ENCODE measurements at places on chromosomes 1 and 21. TPM values are rescaled to one million over a fixed set of nuclear protein-coding genes. Genes with fewer than 3 reads are reported as not detected.
A peak's percentile ranks its signal among the peaks of the same experiment; 100 is the strongest.

The UFC1 gene
- total RNA-seq, result 155 TPM

The LAD1 gene
- not detected for total RNA-seq

The VSIG8 gene
- total RNA-seq, result not detected

The LRRN2 gene
- total RNA-seq, result 0.10 TPM

The KRTAP7-1 gene
- not detected for total RNA-seq

The KIF17 gene
- total RNA-seq, result not detected

The CCDC181 gene
- not detected for total RNA-seq

- peaks cover 6% of the 10 kb centered on the region for H3K4me1 ChIP-seq
- H3K4me3 ChIP-seq, result no peak overlapping the region
- no peaks in the 10 kb centered on the region for H3K36me3 ChIP-seq
- H3K27me3 ChIP-seq, result no peaks in the 10 kb centered on the region
- DNase-seq, result no peak
Observed at GRCh38 chr1:26023826-26024225, 2.3 kb downstream of the EXTL1 start.

- no peaks in the 10 kb centered on the region for H3K4me1 ChIP-seq
- H3K4me3 ChIP-seq, result no peak overlapping the region
- no peak overlapping the region for H3K27ac ChIP-seq
- no peaks in the 10 kb centered on the region for H3K27me3 ChIP-seq
- H3K36me3 ChIP-seq, result no peaks in the 10 kb centered on the region
Observed at GRCh38 chr21:28771790-28772501, 220.7 kb downstream of the LTN1 start.

DNA sequence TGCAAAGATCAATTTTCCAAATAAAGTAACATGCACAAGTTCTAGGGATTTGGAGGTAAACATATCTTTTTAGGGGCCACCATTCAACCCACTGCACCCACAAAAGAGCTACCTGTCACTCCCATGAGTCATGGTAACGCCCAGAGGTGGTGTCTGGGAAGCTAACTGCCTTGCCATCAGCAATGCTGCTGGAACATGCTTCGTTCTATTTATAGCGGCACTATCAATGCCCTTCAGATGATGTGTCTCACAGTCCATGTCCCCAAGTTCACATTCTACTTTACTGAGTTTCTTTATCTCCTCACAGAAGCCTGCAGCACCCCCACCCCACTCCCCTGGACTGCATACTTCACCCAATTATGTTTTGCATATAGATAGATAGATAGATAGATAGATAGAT, 95.4 kb downstream of the LPAR3 start:
- H3K27ac ChIP-seq, result no peak overlapping the region
- no peak overlapping the region for H3K4me3 ChIP-seq
- no peaks in the 10 kb centered on the region for H3K27me3 ChIP-seq
- H3K4me1 ChIP-seq, result no peaks in the 10 kb centered on the region

- peaks cover 5% of the 10 kb centered on the region for H3K27me3 ChIP-seq
- no peaks in the 10 kb centered on the region for H3K36me3 ChIP-seq
- H3K27ac ChIP-seq, result no peak overlapping the region
- H3K4me1 ChIP-seq, result no peaks in the 10 kb centered on the region
- no peak overlapping the region for H3K4me3 ChIP-seq
- DNase-seq, result no peak
Observed at GRCh38 chr21:36658926-36659325, 40.0 kb upstream of the SIM2 start.

DNA sequence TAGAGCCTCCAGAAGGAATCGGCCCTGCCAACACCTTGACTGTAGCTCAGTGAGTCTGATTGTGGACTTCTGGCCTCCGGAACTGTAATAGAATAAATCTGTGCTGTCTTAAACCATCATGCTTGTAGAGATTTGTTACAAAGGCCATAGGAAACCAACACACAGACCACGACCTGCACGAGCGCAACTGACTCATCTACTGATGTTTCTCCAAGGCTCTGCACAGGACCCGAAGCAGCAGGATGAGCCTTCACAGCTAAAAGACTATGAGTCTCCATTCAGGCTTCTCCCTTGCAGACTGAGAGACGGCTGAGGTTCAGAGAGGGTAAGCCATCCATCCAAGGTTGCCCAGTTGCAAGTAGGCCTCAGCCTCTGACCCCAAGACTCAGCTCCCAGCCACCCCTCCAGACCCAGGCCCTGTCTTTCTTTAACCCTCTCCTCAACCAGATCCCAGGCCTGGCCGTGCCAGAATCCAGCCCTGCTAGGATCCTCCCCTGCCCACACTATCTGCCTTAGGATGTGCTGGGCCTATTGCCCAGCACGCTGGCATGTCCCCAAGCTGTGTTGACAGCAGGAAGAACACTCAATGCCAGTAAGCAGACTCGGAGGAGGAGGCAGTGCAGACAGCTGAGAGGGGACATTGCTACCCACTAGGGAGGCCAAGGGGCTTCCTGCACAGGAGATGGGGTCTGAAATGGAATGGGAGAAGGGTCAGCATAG, 109.0 kb downstream of the HMGB4 start:
- H3K36me3 ChIP-seq, result no peaks in the 10 kb centered on the region
- H3K4me1 ChIP-seq, result no peaks in the 10 kb centered on the region
- H3K4me3 ChIP-seq, result no peak overlapping the region
- no peak overlapping the region for H3K27ac ChIP-seq
- no peak for DNase-seq

GRCh38 chr1:74010206-74010605, 187.8 kb downstream of the LRRIQ3 start:
- H3K27me3 ChIP-seq, result no peaks in the 10 kb centered on the region
- H3K4me1 ChIP-seq, result no peaks in the 10 kb centered on the region
- no peak overlapping the region for H3K4me3 ChIP-seq
- H3K27ac ChIP-seq, result no peak overlapping the region
- no peak for DNase-seq

DNA sequence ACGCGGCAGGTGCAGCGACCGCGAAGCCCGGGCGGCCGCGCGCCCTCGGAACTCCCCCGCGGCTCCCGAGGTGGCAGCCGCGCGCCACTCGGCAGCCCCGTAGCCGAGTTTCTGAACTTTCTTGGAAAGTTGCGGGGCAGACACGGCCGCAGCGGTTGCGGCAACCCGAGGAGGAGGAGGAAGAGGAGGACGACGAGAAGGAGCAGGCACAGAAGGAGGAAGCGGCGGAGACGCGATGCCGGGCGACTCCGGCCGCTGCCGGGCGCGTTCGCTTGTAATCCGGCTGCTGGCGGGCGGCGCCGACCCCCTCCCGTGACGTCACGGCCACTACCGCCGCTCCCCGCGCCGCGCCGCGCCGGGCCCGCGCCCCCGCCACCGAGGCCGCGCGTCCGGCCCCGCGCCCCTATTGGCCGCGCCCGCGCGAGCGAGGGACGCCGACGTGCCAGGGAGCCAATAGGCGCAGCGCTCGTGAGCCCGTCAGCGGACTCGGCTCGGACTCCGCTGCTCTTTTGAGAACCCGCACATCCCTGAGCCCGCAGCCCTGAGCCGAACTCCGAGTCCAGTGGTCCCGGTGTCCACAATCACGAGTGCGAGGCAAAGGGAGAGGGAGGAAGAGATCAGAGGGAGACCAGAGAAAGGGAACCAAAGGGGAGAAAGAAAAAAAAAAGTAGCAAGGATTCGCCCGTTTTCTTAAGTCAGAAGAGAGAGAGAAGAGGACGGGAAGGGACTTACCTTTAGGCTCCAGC, 736 bp upstream of the BARHL2 start:
- H3K4me1 ChIP-seq, result peaks cover 19% of the 10 kb centered on the region
- H3K36me3 ChIP-seq, result no peaks in the 10 kb centered on the region
- DNase-seq, result no peak

DNA sequence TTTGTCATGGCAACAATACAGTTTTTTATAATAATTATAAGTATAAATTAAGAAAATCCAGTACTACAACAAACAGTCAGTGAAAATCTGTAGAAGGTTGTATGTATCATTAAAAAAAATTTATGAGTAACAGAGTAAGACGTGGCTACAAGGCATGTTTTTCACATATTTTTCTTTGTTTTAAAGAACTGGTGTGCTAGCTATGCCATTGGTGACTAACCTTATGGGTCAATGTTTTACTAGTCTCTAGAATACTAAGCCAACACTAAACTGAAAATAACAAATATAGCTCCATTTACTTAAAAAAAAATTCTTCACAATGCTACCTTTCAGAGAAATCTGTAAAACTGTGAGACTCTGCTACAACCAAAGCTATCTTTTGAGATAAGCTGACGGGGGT, 261.5 kb downstream of the ADGRL2 start:
- no peak for DNase-seq
- no peaks in the 10 kb centered on the region for H3K4me1 ChIP-seq
- H3K4me3 ChIP-seq, result no peak overlapping the region
- no peak overlapping the region for H3K27ac ChIP-seq
- H3K27me3 ChIP-seq, result no peaks in the 10 kb centered on the region
- H3K36me3 ChIP-seq, result no peaks in the 10 kb centered on the region

- peaks cover 67% of the 10 kb centered on the region for H3K36me3 ChIP-seq
- no peaks in the 10 kb centered on the region for H3K4me1 ChIP-seq
- DNase-seq, result no peak
- no peak overlapping the region for H3K27ac ChIP-seq
- no peaks in the 10 kb centered on the region for H3K27me3 ChIP-seq
Observed at GRCh38 chr1:100075773-100076172, 57.0 kb downstream of the SASS6 start.

DNA sequence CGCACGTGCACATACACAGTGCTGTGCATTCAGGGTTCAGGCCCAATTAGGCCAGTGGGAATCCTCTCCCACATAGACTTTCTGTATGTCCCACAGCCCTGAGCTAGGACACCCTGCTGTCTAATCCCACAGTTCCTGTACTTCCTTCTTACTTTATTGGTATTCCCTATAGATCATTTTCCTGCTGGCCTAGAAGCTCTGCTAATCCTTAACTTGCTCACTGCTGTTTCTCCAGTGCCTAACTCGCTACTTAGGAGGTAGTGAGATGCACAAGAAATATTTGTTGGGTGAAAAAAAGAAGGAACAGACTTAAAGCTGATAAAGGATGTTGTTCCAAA, 34.1 kb upstream of the FHAD1 start:
- H3K27ac ChIP-seq, result no peak overlapping the region
- H3K4me3 ChIP-seq, result no peak overlapping the region
- DNase-seq, result no peak
- no peaks in the 10 kb centered on the region for H3K27me3 ChIP-seq
- peaks cover 4% of the 10 kb centered on the region for H3K4me1 ChIP-seq

DNA sequence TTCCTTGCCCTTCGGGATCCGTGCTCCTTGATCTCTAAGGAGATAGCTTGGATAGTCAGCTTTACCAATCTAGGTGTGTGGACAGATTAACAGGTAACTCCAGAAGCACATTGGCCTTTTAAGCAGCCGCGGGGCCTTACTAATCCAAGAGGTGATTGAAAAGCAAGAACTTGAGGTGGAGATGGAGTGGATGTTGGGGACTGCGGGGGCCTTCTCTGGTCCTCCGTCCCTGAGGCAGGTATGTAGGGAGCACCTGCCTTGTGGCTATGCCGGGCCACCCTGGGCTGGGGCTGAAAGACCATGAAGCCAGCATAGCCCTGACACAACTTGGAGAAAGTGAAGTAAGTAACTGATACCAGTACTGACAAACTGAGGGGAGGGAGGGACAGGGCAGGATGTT, 10.6 kb downstream of the SOX13 start:
- peaks cover 67% of the 10 kb centered on the region for H3K4me1 ChIP-seq
- no peak for DNase-seq
- H3K4me3 ChIP-seq, result no peak overlapping the region
- no peak overlapping the region for H3K27ac ChIP-seq
- no peaks in the 10 kb centered on the region for H3K27me3 ChIP-seq

DNA sequence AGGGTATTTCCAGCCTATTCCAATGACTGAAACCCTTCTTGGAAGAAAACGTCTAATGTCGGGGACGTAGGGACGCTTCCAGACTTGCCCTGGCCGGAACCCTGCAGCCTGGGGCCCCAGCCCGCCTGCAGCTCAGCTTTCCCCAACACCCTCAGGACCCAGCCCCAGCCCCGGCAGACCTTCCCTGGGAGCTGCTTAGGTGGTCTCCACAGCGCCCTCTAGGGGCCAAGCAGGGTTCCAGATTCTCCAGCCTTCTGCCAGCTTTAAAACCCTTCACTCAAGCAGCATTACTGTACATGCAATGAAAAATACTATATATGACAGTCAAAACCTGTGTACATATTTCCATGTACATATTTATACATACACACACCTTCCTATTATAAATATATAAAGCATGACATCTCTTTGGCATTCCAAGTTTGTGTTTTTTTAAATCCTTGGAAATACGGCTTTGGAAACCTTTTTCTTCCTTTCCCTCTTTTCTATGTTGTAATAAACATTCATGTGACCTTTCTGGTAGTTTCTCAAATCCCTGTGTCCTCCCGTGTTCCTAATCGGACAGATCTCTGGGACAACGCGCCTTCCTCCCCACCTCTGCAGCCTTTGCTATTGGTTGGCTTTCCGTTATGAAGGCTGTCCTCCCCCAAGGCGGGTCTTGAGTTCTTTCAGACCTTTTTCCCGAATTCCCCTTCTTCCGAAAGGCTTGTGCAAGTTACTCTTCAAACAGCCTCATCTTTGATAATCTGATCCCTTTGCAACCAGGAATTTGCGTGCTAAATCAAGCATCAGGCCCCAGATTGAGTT, 60.3 kb downstream of the STUM start:
- H3K27ac ChIP-seq, result no peak overlapping the region
- DNase-seq, result peak; percentile 59
- peaks cover 2% of the 10 kb centered on the region for H3K4me1 ChIP-seq
- H3K27me3 ChIP-seq, result no peaks in the 10 kb centered on the region
- no peak overlapping the region for H3K4me3 ChIP-seq

GRCh38 chr1:52360595-52360968, 5.4 kb downstream of the CC2D1B start:
- peaks cover 16% of the 10 kb centered on the region for H3K4me1 ChIP-seq
- H3K36me3 ChIP-seq, result peaks cover 77% of the 10 kb centered on the region
- no peaks in the 10 kb centered on the region for H3K27me3 ChIP-seq

- H3K4me1 ChIP-seq, result no peaks in the 10 kb centered on the region
- H3K27me3 ChIP-seq, result no peaks in the 10 kb centered on the region
- no peak overlapping the region for H3K27ac ChIP-seq
- no peaks in the 10 kb centered on the region for H3K36me3 ChIP-seq
- H3K4me3 ChIP-seq, result no peak overlapping the region
Observed at GRCh38 chr1:45385302-45385701, 45.1 kb upstream of the MUTYH start.

- H3K27me3 ChIP-seq, result no peaks in the 10 kb centered on the region
- no peak overlapping the region for H3K4me3 ChIP-seq
- no peak for DNase-seq
- no peaks in the 10 kb centered on the region for H3K36me3 ChIP-seq
- H3K27ac ChIP-seq, result no peak overlapping the region
Observed at GRCh38 chr1:73910466-73910865, 287.5 kb downstream of the LRRIQ3 start.

DNA sequence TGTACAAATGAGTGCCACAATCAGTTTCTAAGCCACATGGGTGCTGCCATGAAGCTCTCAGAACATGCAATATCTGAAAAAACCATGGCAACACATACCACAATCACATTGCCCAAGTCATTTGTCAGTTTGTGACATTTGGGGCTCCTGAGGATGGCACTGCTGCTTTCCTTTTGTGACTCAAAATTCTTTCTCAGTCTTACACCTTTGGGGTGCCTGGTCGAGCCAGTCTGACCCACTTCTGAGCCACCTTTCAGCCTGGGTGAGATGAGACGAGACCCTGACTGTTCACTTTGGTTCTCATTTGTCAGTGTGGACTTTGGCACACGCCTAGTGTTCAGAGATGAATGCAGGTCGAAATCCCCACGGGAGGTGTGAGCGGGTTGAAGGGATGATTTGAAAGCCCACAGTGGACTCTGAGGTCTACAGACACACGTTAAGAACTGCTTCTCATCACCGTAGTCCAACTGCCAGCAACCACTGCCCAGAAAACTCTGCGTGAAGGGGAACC, 8.0 kb downstream of the BATF3 start:
- no peak overlapping the region for H3K27ac ChIP-seq
- H3K4me1 ChIP-seq, result no peaks in the 10 kb centered on the region
- no peak for DNase-seq
- peaks cover 13% of the 10 kb centered on the region for H3K27me3 ChIP-seq

- peaks cover 29% of the 10 kb centered on the region for H3K4me1 ChIP-seq
- no peaks in the 10 kb centered on the region for H3K27me3 ChIP-seq
- no peak for DNase-seq
- H3K27ac ChIP-seq, result peak overlapping the region; percentile 47
- H3K36me3 ChIP-seq, result no peaks in the 10 kb centered on the region
Observed at GRCh38 chr1:28113242-28113572, 24.8 kb upstream of the EYA3 start.
